ENCODE measurements at places on chromosomes 2 and 18. TPM values are rescaled to one million over a fixed set of nuclear protein-coding genes. Genes with fewer than 3 reads are reported as not detected.

DNA sequence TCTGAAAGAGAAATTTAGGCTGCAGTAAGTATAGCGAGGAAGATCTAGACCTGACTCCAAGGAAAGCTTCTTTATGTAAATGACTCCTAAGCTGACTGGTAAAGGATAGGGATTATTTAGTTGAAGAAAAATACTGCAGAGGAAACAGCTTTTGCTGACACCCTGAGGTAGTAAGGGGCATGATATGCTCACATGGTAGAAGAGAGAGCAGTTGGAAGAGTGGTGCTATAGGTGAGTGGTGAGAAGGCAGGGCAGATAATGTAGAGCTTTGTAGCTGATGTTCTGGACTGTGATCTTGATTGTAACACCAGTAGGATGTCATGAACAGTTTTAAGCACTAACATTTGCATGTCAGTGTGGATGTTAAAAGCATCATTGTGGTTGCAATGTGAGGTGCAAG lies 639.1 kb upstream of the SLC39A10 start:
- no peak for DNase-seq

GRCh38 chr2:185625604-185626003 lies 113.0 kb upstream of the FSIP2 start:
- DNase-seq: no peak

DNA sequence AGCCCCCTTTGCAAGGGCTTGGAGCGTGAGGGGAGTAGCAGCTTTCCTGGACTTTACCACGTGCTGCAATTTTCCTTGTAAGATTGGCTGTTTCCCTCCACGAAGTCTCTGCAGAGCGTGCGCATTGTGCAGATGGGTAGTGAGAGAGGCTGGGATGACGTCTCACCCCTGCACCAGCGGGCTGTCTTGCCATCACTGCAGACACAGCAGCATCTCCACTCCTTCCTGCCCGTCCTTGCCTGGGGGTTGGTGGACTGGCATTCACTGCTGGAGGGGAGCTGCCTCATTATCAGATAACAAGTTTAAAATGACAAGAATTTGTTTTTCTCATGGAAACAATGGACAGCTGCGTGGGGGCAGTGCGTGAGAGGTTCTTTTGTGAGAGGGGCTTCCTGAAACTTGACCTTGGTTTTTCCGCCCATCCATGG lies 45.3 kb upstream of the HS6ST1 start:
- no peak for DNase-seq

DNA sequence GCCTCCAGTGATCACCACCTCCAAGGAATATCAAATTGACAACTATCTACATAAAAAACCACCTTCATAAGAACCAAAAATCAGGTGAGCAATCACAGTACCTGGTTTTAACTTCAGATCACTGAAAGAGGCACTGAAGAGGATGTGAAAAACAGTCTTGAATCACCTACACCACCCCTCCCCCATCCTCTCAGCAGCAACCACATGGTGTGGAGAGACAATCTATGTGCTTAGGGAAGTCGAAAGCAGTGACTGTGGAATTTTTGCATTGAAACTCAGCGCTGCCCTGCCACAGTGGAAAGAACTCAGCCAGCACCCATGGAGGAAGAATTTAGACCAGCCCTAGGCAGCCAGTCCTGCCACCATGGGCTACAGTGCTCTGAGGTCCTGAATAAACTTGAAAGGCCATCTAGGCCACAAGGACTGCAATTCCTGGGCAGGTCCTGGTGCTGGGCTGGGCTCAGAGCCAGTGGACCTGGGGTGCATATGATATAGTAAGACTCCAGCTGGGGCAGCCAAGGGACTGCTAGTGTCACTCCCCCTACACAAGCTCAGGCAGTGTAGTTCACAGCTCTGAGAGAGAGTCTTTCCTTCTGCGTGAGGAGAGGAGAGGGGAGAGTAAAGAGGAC lies 75.6 kb downstream of the ATL2 start:
- no peak for DNase-seq

DNA sequence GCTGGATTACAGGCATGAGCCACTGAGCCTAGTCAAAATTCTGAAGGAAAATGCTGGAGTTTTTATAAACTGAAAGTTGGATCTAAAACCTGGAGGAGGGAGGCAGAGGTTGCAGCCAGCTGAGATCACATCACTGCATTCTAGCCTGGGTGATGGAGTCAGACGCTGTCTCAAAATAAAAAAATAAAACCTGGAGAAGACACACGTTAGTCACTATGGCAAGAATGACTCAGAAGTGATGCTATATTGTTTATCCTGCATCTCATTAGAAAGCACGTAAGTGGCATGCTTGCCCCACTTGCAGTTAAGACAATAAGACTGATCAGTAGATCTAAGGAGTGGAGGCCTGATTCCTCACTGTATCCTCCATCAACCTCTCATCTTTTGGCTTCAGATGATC lies 106.6 kb upstream of the STON1 start:
- no peak for DNase-seq

The STPG4 gene
- polyA plus RNA-seq: 0.73 TPM

The MAPK4 gene
- polyA plus RNA-seq: 1.5 TPM

DNA sequence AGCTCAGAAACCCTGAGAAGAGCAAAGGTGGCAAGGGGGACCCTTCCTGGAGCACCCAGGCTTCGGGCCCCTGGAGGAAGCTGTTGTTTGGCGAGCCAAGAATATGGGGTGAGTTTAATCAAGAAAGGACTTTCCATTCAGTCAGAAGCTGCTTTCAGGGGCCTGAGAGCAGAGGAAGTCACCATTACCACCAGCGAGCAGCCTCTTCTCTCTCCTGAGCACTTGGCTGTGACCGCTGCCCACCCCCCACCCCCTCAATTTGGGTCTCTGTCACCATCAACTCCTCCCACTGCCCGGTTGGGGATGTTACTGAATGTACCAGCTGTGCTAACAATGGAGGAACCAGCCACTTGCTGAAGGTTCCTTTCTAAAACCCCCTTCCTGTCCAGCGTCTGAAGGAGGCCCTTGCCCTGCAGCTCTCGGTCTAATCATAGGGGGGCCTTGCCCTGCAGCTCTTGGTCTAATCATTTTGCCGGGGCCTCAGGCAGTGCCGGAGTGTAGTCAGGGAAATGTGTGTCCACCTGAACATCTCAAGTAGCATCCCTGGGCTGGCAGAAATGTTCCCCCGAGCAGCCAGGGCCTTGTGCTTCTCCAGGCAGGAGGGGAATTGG lies 943 bp downstream of the INPP5D start:
- no peak for DNase-seq

DNA sequence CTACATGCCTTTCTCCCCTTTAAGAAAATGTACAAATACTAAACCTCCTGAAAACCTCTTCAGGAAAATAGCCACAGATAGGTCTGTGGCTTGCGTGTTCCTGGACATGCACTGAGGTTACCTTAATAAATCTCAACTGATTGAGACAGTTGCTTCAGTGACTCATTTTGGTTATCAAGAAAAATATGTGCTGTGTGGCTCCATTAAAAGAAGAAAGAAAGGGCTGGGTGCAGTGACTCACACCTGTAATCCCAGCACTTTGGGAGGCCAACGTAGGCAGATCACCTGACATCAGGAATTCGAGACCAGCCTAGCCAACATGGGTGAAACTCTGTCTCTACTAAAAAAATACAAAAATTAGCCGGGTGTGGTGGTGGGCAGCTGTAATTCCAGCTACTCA lies 27.1 kb downstream of the CREG2 start:
- DNase-seq: no peak

- DNase-seq: no peak
These were observed 136.7 kb upstream of the ZFP36L2 start for GRCh38 chr2:43363120-43363519.

- DNase-seq: no peak
These were observed 187.8 kb downstream of the ZNF516 start for GRCh38 chr18:76307293-76307690.

DNA sequence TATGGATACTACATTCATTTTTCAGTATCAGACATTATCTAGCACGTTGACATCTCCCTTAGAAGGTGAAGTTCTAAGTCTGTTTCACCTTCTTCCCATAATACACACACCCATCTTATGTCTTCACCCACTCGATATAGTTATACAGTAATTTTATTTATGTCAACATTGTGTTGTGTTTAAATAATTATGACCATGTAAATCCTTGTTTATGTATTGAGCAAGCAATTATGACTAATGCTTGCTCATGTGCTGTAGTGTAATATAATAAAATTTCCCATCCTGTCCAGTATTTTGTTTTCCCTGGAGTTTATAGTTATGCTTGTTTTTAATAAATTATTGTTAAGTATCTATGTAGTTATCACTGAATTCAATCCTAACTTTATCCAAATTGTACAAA lies 163.2 kb downstream of the MTX2 start:
- DNase-seq: no peak

The MRO gene
- 0.38 TPM for polyA plus RNA-seq

DNA sequence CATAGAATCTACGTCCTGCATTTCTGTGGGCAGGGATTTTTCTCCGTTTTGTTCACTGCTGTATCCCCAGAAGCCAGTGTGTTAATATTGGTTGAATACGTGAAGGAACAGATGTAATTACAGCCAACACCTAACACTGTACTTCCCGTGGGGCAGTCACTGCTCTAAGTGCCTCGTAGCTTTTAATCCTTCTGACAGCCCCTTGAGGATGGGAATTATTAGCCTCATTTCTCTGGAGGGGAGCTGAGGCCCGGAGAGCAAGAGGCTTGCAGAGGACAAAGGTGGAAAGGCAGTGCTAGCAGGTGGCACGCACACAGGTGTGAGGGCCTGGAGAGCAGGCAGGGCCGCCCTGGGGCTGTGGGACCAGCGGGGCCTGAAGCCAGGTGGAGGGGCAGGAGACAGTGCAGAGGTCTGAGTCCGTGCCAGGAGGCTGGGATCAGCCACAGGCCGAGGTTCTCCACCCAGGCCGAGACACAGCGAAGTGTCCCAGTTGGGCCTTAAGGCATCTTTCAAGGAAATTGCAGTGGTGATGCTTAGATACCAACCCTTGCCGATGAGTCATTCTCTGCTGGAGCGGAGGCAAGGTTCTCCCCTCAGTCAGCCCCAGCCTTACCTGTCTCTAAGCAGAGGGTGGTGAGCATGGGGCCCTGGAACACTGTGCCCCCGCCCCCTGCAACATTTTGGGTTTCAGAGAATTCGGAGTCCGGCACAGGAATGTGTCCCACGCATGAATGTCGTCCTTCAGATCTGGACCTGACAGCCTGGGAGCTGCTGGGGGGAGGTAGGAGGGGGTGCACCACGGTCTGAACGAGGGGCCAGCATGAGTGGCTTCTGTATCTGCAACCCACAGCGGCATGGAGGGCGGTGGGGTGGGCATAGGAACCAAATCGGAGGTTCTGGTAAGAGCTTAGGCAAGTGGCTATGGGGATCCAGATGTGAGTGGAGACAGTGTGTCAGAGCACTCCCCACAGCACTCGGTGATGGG lies 122.6 kb downstream of the GBX2 start:
- DNase-seq: no peak

GRCh38 chr18:26460449-26461091 lies 87.8 kb downstream of the KCTD1 start:
- peak; percentile 15 for DNase-seq

GRCh38 chr18:39872651-39873050 lies 2082.4 kb upstream of the PIK3C3 start:
- DNase-seq: no peak

The TUBA3E gene
- polyA plus RNA-seq: 0.13 TPM

GRCh38 chr2:84870306-84870705 lies 10.6 kb downstream of the TRABD2A start:
- DNase-seq: no peak

DNA sequence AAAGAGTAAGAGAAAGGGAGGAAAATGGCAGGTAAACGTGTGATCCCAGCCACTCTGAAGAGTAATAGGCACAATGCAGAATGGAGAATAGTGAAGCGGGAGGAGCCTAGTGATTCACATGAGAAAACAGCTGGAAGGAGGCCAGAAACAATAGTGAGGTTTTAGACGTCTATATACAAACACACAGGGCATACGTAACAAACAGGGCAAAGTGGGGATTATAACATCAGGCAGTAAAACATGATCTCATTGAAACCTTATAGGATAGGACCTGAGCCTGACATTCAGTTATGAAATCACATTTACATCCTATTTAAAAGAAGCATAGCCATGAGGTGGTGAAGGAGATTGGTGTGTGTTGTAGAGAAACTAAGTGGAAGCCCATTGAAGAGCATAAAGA lies 33.0 kb upstream of the GATA6 start:
- no peak for DNase-seq

DNA sequence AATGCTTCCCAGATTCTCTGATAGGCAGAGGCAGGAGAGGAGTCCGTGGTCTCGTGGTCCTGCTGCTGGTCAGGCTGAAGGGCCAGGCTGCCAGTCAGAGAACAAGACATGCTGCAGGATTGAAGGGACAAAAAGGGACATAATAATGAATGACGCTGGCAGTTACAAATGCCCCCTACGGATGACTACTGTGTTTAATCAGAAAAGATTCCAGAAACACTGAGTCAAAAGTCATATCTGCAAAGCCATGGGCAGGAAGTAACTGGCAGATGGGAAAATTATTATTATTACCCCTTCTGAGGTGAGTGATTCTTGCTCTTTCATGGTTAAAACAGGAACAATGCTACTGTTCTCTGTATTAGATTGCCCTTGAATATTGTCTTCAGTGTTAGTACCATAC lies 19.0 kb downstream of the LCT start:
- DNase-seq: no peak

- no peak for DNase-seq
These were observed 227.7 kb downstream of the RND3 start for GRCh38 chr2:150259746-150260145.

GRCh38 chr2:224252631-224253030 lies 149.3 kb downstream of the FAM124B start:
- DNase-seq: no peak

The CDK15 gene
- polyA plus RNA-seq: 0.33 TPM
